PC-3 (cell line): ENCODE measurements at places on chromosomes 13 and 19. TPM values are rescaled to one million over a fixed set of nuclear protein-coding genes. Genes with fewer than 3 reads are reported as not detected.
A peak's percentile ranks its signal among the peaks of the same experiment; 100 is the strongest.

GRCh38 chr19:47741544-47742140 lies 3.7 kb upstream of the NOP53 start:
- no peak for DNase-seq

GRCh38 chr13:48595431-48596429 lies 58.0 kb upstream of the CYSLTR2 start:
- DNase-seq = peak; percentile 65

- no peak for DNase-seq
Observed at GRCh38 chr13:82002710-82003109, 1661.8 kb upstream of the SPRY2 start.

- DNase-seq = peak; percentile 73
Observed at GRCh38 chr19:778910-779653, 18.2 kb upstream of the PTBP1 start.

Gene BORA
- 9.5 and 11.1 TPM in 2 replicates for total RNA-seq

Gene SCAF1
- total RNA-seq = 46.8 and 78.6 TPM in 2 replicates

DNA sequence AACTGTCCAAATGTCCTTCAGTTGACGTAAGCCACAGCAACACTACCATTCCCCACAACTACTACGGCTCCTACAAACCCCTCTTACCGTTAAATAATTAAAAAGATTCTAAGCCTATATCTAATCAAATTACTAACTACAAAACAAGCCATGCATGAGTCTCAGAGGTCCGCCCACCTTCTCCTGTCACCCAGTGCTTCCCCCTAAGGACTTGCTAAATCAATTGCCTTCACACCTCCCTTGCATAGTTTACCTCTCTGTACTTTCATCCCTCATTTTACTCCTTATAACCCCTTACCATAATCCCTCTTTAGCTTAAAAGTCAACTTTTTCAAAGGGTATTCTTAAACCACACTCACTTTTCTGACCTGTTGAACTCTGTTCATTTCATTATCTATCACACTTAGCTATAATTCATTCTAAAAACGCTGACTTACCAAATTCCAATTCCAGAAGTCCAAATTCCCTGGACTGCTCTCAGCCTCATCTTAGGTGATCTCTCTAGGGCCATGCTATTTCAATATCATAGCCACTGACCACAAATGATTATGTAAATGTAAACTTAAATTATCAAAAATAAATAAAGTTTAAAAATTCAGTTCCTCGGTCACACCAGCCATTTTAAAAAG lies 187.8 kb downstream of the DIAPH3 start:
- no peak for DNase-seq

DNA sequence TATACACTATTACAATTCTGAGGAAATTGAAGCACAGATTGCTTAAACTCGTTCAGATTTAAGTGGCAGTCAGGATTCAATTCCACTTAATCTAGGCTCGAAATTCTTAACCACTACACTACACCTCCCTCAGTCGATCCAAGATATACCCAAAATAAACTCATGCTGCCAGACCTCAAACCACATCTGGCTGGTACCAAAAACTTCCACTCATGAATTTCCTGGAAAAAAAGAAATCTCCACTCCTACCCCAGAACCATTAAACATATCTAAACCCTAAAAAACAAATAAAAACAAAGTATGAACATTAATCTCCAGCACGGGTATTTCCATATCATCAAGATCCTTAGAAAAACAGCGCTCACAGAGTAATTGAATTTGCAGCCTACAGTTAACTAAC lies 1.1 kb downstream of the ZFP30 start:
- no peak for DNase-seq

Gene SWSAP1
- 5.2 and 6.1 TPM in 2 replicates for total RNA-seq

- no peak for DNase-seq
Observed at GRCh38 chr13:51913421-51914136, 51.8 kb downstream of the CCDC70 start.

DNA sequence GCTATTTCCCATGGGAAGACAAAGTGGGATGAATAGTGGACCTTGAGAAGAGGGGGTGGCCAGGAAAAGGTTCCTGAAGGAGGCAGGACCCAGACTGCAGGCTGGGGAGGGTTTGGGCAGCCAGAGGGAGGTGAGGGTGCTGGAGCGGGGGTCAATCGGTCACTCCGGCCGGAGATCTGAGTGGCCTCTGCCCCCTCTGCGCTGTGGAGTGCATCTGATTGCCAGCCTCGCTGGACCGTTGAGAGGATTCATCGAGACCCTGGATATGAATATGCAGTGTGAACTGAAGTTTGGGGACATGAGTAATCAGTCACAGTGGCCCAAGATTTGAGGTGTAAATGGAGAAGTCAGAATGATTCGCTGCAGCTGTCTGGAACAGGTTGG lies 5.5 kb upstream of the ZNF580 start:
- DNase-seq = no peak

Gene PRR22
- 3.5 and 5.6 TPM in 2 replicates for total RNA-seq

- no peak for DNase-seq
Observed at GRCh38 chr13:74052402-74052928, 81.7 kb downstream of the KLF12 start.

DNA sequence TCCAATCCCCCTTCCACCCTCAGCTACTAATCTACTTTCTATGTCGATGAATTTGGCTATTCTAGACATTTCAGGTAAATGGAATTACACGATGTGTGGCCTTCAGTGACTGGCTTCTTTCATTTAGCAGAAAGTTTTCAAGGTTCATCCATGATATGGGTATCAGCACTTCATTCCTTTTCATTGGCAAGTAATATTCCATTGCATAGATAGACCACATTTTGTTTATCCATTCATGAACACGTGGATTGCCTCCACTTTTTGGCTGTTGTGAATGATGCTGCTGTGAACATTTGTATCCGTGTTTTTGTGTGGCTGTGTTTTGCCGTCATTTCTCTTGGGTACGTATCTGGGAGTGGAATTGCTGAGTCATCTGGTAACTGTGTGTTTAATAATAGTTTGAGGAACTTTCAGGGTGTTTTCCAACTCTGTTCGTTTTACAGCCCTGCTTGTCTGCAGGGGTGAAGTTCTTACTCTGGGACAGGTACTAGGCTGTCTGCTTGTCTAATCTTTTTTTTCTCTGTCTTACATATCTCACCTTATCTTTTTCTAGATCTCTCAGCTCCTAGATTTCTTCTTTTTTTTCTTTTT lies 32.5 kb downstream of the MARK4 start:
- DNase-seq = no peak

Gene DLEU7
- total RNA-seq = not detected in 2 replicates

DNA sequence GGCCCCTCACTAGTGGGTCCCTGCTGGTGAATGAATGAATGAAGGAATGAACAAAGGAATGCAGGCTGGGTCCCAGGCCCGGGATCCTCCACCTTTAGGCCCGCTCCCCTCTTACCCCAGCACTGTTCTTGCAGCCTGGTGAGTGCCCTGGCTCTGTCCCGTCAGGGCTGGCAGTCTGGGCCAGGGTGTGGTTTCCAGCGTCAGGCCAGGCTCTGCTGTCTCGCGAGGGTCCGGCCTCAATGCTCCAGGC lies 317 bp downstream of the LYL1 start:
- DNase-seq = no peak

GRCh38 chr13:111344471-111345191 lies 24.2 kb downstream of the TEX29 start:
- peak; percentile 43 for DNase-seq

DNA sequence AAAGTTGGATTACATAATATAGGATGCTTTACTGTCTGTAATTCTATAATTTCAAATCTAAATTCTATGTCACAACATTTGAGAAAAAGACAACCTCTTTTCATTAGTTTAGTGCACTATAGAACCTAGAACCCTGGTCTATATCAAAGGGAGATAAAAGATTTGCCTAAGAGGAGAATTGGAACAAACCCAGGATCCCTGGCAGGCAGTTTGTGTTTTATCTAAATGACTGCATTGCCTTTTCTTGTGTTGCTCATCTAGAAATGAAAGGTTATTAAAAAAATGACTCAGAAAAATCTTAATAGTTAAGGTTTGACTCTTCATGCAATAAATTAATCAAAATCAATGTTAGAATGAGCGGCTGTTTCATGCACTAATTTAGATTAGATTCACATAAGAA lies 96.7 kb downstream of the PCDH9 start:
- DNase-seq = no peak
